ENCODE measurements at places on chromosomes 1 and 21.

GRCh38 chr1:74486036-74486435, 26.4 kb downstream of the LRRC53 start:
- DNase-seq: no peak

DNA sequence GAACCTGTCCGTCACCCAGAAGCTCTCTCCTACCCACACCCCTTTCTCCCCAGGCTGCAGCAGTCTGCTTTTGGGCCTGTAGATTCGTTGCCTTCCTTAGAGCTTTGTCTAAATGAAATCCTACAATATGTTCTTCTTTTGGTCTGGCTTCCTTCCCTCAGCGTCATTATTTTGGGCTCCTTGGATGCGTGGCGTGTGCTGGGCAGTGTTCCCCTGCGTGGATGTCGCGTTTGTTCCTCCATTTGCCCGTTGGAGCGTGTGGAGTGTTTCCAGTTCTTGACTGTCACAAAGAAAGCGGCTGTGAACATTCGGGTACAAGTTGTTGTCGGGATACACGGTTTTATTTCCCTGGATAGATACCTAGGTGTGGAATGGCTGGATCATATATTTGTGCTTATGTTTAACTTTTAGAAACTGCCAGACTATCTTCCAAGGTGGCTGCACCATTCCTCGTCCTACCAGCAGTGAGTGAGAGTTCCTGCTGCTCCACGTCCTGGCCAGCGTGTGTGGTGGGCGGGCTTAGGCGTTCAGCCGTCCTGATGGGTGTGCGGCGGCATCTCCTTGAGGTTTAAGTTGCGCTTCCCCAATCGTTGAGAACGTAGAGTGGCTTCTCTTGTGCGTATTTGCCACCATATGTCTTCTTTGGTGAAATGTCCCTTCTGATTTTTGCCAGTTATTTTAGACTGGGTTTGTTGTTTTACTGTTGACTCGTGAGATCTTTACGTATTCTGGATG, 31.7 kb downstream of the SKI start:
- DNase-seq: no peak

DNA sequence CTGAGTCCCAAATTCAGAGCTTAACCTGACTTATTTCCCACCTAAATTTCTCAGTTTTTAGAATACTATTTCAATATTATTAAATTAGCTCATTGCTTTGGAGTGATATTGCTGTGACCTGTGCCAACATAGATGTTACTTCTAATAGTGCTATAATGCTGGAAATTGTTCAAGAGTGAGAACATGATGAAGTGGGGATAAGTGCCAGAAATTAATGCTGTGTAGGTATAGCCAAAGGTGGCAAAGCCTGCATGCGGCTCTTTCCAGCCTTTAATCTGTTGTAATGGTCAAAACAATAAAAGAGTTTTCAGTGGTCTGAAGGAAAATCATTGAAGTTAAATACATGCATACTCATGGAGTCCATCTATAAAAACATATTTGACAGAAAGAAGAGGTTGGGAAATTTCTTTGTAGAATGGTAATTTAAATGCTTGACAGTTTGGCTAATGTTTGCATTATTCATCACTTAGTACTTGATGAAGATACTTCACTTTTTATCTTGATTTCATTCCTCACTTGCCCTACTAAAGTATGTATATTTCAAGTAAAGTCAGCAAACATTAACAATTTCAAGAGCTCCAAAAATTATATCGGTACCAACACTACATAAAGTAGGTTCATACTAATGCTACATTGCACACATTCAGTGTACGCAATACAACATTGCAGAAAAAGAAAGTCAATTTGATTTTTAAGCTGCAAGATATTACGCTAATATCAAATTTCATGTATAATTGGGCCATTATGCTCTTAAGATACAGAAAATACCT, 82.1 kb downstream of the OLFM3 start:
- no peak for DNase-seq

- no peak for DNase-seq
Observed at GRCh38 chr1:187157552-187157951, 328.8 kb downstream of the PLA2G4A start.

DNA sequence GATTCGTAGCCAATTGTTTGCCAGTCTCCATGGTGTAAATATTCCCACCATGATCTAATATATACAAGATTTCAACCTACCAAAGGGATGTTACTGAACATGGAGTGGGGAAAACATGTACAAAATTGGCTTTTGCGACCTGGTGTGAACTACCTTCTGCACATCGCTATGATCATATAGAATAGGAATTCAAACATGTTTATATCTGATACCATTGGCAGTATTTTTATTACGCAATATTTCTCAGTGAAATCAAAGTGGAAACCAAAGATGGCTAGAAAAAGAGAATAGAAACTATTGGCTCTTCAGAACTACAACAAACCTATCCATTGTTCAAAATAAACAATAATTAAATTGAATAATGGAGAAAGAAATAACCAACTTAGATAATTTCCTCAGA, 285.1 kb downstream of the TPR start:
- DNase-seq: no peak

GRCh38 chr1:89065079-89065868, at the start of gene GBP1:
Gene GBP1, minus strand, starts transcription at chr1:89065208. Its CDS starts 1,974 bp downstream, at chr1:89063234.
- peak; percentile 78 for DNase-seq

GRCh38 chr1:163361123-163361934, 39.6 kb downstream of the NUF2 start:
- DNase-seq: no peak
